ENCODE measurements at places on chromosomes 4 and X.

- DNase-seq: no peak
Observed at GRCh38 chrX:132648895-132649294, 160.1 kb upstream of the MBNL3 start.

DNA sequence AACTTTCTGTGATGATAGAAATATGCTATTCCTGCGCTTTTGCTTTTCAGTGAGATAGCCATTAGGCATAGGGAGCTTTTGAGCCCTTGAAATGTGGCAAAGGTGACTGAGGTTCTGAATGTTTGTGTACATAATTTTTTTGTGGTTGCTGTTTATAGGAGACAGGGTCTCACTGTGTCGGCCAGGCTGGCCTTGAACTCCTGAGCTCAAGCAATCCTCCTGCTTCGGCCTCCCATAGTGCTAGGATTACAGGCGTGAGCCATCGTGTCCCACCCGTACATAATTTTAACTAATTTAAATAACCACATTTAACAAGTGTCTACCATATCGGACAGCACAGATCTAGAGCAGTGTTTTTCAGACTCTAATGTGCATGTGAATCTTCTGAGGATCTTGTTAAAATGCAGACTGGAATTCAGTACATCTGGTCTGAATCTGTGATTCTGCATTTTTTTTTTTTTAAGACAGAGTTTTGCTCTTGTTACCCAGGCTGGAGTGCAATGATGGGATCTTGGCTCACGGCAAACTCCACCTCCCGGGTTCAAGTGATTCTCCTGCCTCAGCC lies 45.3 kb downstream of the CASP6 start:
- DNase-seq: no peak

GRCh38 chrX:21993265-21993664 lies 38.9 kb upstream of the PHEX start:
- DNase-seq: no peak

- DNase-seq: no peak
Observed at GRCh38 chrX:13271511-13271910, 48.3 kb downstream of the ATXN3L start.

DNA sequence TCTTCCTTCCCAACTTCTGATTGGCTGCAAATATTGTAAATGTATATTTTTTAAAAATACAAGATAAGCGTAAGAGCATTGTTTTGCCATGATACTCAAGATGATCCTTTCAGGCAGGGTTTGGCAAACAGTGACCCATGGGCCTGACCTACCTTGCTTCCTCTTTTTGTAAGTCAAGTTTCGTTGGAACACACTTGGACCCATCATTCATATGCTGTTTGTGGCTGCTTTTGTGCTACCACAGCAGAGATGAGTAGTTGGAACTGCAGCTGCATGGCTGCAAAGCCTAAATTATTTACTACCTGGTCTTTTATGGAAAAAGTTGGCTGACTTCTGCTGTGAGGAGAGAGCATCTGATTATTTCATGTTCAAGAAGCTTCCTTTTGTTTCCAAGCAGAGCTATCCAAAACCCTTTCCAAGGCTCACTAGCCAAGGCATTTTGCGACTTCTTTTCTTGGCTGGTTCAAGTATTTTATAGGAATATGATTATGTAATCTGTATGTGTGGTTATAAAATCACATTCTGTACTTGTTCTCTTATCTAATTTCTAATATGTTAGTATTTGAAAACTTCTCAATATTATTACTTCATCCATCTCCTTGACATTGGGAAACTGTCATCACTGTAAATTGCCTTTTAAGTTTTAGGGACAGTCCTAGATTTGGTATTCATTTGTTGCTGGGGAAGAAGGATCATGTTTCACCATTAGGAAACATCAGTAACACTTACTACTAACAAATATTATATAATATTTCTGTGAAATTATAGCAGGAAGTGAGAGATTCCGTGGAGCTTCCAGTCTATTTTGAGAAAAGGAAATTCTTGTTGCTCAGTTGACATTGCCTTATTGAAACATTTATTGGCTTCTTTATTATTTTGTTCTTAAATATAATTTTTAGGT lies 109.2 kb downstream of the ARHGAP10 start:
- no peak for DNase-seq

DNA sequence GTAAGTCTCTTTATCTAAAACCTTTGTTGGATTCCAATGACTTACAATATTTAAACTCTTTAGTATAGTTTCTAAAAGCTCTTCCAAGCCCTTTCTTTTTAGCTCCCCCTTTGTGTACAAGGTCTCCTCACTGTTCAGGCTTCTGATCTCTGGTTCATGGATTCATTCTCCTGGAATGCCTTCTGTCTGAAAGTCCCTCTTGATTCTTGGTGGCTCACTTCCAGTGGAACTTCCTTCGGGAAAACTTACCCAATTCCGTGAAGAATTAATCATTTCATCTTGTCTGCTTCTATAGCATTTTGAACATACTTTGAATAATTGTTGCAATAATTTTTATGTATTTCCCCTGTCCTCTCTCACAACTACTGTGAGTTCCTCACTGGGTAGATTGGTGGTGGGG lies 3.6 kb downstream of the ARHGAP24 start:
- no peak for DNase-seq

DNA sequence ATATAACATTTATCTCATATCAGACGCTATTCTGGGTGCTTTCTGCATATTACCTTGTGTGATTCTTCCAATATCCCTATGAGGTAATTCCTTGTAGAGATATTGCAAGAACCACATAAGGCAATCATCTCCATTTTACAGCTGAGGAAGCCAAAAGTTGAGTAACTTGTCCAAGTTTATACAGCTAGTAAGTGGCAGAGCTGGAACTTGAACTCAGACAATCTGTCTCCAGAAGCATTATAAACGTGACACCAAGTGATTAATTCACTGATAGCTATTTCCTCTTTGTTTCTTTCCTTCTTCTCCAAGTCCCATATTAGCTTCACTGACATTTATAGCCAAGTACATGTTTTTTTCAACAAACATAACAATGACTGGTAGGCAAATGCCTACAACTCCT lies 7.3 kb downstream of the EMCN start:
- DNase-seq: no peak

GRCh38 chr4:102945066-102945465 lies 74.4 kb downstream of the SLC9B1 start:
- no peak for DNase-seq

GRCh38 chr4:62252728-62253127 lies 1052.6 kb downstream of the ADGRL3 start:
- DNase-seq: no peak

DNA sequence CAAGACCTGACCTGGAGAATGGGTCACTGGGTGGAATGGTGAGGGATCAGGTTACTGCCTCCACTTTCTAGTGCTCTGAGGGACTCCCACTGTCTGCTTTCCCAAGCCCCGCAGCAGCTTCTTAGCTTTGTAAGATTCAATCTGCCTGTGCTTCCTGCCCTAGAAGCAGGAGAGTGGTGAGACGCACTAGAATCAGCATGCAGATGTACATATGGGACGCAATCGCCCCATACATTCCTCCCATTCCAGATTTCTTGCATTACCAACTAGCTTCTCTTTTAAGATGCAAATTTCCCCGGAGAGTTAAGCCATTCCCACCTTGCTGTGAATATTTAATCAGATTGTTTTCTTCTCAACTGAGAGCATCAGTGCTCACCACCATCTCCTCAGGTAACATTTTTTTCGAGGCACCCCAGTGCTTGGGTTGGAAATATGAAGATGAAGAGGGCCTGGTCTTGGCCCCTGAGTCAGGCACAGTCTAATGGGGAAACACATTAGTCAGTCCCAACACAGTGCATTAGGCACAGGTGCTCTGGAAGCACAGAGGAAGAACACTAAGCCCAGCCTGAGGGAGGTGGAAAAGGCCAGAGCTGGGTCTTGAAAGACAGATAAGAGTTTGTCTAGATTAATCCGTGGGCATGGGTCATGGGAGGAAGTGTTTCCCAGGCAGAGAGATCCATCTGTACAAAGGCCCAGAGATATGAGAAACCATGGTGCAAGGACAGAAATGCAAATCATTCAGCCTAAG lies 66.7 kb upstream of the PRPS1 start:
- DNase-seq: no peak

DNA sequence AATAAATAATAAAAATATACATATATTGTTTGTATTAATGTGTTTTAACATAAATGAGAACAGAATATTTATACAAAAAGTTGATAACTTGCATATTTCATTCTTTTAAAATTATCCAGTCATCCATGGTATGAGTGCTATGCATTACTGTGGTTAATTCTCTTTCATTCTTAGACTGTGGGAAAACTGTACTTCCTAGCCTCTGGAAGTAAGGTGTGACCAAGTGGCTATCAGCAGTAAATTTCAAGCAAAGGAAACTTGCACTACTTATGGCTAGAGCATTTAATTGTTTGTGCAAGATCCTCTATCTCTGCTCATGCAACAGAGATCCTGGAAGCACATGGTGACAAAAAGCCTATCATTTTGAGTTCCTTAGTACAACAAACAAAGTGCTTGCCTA lies 1054.5 kb upstream of the PABPC4L start:
- no peak for DNase-seq

DNA sequence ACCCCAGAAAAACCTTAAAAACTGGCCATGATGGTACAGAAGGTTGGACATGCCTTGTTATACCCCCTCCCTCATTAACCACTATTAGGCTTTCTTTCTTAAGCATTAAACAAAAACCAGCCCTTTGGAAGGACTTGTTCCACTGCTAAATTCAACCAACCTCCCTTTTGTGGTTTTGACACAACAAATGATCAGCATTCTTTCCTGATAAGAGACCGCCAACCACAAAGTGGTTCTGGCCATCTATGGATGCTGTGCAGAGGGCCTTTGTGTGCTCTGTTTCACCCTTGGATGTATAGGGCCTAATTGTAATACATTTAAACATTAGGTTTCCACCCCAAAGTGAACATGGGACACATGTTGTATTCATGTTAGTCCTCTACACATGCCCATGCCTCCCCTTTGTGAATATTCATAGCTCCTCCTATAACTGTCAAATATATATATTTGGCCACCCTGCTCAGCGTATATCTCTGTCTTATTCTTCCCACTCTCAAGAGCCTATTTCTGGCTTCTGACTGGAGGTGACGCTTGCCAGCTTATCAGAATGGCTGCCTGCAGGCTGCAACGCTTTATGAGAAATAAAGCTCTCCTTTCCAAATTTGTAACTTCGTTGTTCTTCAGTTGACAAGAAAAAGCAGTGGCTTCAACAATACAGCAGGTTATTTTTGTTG lies 126.6 kb downstream of the NPNT start:
- no peak for DNase-seq

DNA sequence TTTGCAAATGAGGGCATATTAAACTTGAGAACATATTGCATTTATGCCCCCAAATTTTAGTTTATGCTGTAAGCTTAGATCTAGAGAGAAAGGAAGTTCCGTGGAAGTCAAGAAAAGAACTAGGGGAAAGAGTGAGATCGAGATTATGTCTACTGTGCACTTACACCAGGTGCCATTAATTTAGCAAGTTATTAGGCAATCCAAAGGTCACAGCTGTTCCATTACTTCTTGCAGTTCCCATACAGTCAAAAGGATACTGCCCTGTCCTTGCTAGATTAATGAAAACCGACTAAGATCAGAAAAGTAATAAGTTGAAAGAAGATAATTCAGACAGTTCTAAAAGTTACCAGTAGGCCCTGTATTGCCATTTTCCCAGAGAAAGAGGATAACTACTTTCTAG lies 49.3 kb upstream of the SLC7A11 start:
- no peak for DNase-seq

- DNase-seq: no peak
Observed at GRCh38 chr4:71550220-71551165, 211.7 kb downstream of the SLC4A4 start.

DNA sequence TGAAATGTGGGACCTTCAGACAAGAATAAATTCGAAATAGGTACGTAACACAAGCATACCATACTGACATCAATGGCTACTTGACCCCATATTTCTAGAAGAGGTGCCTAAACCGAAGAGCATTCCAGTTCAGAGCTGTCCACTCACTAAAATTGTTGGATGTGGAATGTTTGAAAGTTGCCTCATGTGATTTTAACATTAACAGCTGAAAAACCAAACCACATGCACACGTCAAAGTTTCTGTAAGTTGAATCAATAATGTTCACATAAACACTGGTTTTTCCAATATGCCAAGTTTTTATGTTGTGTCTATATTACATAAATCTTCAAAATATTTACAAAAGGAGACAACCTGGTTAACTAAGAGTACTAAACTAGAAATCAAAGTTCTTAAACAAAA lies 3.5 kb downstream of the UBE2D3 start:
- no peak for DNase-seq

- DNase-seq: no peak
Observed at GRCh38 chr4:1477045-1477840, 71.0 kb upstream of the NKX1-1 start.

DNA sequence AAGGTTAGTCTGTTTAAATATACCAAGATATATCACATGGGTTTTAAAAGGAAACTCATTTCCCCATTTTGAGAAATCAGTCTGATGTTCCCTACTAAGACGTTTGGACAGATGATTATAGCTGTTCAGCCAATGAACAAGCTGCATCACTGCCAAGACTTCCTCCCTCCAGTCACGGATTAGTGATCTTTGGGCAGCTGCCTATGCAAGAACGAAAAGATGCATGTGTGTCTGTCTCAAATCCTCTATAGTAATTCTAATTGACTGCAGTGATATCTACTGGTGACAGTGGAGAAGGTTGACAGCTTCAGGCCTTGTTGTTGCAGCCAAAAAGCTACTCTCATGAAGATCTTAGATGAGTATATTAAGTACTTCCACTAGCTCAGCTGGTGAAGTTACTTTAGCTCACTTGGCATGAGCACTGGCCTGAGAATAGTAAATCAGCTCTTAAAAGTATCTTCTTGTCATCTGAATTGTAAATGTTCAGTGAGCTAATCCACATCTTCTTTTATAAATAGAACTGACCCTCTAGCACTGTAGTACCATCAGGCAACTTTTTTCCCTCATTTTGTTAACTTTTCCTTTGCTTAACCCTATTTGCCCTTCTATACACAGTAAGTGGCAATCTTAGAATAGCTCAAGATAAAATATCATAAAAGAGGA lies 134.5 kb upstream of the PCDH10 start:
- no peak for DNase-seq

- DNase-seq: no peak
Observed at GRCh38 chr4:24777536-24778463, 17.6 kb upstream of the SOD3 start.

- DNase-seq: no peak
Observed at GRCh38 chr4:94626942-94627341, 130.8 kb upstream of the BMPR1B start.

DNA sequence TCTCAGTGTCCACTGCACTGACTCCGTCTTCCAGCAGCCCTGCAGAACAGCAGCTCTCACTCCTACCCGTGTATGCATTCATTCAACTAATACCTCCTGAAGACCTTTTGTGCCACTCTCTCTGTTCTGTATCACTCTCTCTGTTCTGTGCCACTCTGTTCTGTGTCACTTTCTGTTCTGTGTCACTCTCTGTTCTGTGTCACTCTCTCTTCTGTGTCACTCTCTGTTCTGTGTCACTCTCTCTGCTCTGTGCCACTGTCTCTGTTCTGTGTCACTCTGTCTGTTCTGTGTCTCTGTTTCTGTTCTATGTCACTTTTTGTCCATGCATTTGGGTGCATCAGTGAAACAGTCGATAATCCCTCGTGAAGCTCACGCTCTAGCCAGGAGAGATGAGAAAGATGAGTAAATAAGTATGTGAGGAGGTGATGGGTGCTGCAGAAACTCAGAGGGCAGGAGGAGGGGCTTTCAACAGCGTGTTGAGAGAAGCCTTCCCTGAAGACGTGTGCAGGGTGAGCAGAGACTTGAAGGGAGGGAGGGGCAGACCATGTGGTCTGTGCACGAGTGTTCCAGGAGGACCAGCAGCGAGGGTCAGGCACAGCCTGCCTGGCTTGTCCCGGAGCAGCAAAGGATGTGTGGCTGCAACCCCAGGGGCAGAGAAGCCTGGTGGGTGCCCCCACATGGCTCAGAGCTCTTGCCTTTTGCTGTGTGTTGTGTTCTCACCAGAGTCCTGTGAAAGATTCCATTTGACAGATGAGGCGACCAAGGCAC lies 8.9 kb downstream of the PIGG start:
- DNase-seq: no peak

Measured in stimulated activated CD4-positive, alpha-beta T cell treated with anti-CD3 and anti-CD28 coated beads, Interleukin-12 subunit alpha, Interleukin-12 subunit beta, amount 100 ng/mL, for 24 hours (primary cell).